Fibroblast of the aortic adventitia (primary cell): ENCODE measurements at places on chromosomes 3 and 15. TPM values are rescaled to one million over a fixed set of nuclear protein-coding genes. Genes with fewer than 3 reads are reported as not detected.

SNUPN gene
- 41.5 and 43.3 TPM in 2 replicates for total RNA-seq

PRSS50 gene
- not detected in 2 replicates for total RNA-seq

RBMS3 gene
- 68.4 and 84.1 TPM in 2 replicates for total RNA-seq

- DNase-seq = no peak
These were observed 68.3 kb downstream of the WNT7A start for GRCh38 chr3:13811614-13812013.

- no peak for DNase-seq
These were observed 555.9 kb downstream of the IGSF11 start for GRCh38 chr3:118478706-118479276.

GRCh38 chr3:103614719-103615118 is 1179.9 kb downstream of the ZPLD1 start:
- DNase-seq = no peak

GRCh38 chr3:141877911-141878310 is 1.5 kb downstream of the ATP1B3 start:
- DNase-seq = peak; percentile 60

DNA sequence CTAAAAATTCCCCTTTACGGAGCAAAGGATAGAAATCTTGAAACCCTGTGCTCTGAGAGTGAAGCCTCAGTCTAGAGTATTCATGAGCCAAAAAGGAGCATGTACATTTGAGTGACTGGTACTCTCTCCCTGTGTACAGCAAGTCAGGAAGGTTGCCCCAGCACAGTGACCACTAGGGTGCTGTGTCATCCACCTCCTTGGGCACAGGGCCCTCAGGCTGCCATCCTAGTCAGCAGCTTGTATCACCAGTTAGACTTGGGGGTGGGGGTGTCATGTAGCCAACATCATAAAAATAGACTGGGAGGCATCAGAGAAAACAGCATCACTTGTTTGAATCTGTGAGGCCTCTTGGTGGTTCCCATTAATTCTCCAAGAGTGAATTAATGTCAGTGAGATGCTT is 12.0 kb downstream of the NME9 start:
- DNase-seq = no peak

DNA sequence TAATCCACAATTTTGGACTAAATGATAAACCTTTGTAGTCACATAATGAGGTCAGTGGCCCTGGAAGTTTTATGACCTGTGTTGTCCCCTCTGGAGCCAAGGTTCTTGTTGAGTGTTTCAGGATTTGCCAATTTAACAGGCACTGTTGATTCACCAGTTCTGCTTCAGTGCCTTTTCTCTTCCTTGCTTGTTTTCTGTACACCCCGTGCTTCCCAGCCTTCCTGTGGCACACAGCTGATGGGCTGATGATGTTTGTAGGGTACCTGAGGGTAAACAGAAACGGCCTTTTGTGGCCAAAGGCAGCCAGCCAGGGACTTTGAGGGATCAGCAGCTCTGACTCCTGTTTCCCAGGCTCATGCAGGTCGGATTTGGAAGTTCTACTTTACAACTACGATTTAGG is 13.3 kb downstream of the GYG1 start:
- peak; percentile 15 for DNase-seq

DNA sequence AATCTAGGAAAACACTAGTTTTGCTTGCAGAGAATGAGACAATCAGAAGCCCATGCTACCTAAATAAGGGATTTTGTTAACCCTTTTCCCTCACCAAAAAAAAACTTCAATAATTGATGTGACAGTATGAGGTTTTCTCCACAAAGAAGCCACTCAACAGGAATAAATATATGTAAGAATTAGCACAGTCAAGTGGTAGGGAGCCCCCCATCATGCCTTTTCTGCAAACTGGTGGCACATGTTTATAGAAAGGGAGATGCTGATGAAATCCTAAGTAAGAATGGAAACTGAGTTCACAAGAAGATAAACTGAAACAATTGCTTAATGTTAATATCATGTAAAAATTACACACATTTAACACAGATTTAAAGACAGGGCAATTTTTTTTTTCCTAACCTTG is 51.0 kb downstream of the PHC3 start:
- peak; percentile 41 for DNase-seq

GRCh38 chr15:75223688-75224087 is 22.0 kb downstream of the C15orf39 start:
- no peak for DNase-seq

DNA sequence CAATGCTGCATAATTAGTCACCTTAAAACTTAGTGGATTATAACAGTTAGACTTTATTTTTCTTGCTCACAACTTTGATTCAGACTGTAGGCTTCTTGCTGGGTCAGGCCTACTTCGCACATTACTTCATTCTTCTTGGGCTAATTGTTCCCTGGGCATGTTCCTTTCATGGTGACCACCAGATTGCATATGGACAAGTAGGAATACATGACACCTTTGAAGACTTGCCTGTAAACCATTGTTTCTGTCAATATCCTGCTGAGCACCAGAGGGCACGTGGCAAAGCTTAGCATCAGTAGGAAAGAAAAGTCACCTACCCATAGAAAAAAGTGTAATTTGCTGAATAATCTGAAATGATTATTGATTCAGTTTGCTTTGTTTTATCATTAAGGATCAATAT is 54.3 kb upstream of the ROBO1 start:
- no peak for DNase-seq

DNA sequence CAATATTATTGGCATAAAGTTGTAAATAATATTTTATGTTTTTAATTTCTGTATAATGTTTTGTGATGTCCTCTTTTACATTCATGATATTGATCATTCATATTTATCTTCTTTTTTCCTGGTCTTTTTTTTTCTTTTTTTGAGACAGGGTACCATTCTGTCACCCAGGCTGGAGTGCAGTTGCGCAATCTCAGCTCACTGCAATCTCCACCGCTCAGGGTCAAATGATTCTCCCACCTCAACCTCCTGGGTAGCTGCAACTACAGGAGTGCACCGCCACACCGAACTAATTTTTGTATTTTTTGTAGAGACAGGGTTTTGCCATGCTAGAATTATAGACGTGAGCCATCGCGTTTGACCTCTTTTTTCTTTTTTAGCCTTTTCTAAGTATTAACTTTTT is 52.9 kb downstream of the USF3 start:
- DNase-seq = no peak
